ENCODE measurements at places on chromosomes 7 and 10. TPM values are rescaled to one million over a fixed set of nuclear protein-coding genes. Genes with fewer than 3 reads are reported as not detected.

The STEAP1B gene
- total RNA-seq = 18.2 TPM

The GNGT1 gene
- not detected for total RNA-seq

The ZC3HAV1L gene
- total RNA-seq = 4.3 TPM

The OPTN gene
- 12.6 TPM for total RNA-seq

The EPHB6 gene
- 3.6 TPM for total RNA-seq

The GATA3 gene
- not detected for total RNA-seq

The PNLIPRP2 gene
- total RNA-seq = not detected

The HMX2 gene
- 6.0 TPM for total RNA-seq

The GBX1 gene
- not detected for total RNA-seq

The SFTPA1 gene
- total RNA-seq = not detected

The EBLN1 gene
- not detected for total RNA-seq

DNA sequence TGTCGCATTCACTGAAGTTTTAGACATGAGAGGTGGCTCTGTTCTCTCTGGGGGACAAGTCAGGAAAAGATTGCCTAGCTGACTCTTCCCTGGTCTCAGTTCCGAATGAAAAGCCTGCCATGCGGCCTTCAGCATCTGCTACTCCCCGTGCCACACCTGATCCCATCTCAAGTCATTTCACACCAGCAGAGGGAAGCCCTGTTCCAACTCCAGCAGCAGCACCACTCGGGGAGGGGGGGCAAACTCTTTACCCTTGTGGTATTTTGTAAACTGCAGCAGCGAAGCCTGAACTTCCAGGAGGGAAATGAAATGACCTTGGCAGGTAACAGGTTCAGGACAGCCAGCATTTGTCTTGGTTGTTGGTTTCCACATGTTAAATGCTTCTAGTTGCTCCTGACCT lies 13.8 kb downstream of the LRRC4 start:
- DNase-seq = no peak

DNA sequence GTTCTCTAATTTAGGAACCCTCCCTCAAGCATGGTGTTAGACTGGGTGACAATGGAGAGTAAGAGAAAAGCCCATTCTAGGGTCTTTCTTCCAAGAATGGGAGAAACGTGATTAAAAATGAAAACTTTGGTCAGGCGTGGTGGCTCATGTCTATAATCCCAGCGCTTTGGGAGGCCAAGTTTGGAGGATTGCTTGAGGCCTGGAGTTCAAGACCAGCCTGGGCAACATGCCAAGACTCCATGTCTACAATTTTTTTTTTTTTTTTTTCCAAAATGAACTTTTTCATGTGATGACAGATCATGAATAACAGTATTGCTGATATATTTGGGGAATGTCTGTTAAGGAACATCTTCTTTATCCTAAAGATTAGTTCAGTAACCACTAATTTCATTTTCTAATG lies 194.6 kb downstream of the MLLT10 start:
- DNase-seq = no peak

DNA sequence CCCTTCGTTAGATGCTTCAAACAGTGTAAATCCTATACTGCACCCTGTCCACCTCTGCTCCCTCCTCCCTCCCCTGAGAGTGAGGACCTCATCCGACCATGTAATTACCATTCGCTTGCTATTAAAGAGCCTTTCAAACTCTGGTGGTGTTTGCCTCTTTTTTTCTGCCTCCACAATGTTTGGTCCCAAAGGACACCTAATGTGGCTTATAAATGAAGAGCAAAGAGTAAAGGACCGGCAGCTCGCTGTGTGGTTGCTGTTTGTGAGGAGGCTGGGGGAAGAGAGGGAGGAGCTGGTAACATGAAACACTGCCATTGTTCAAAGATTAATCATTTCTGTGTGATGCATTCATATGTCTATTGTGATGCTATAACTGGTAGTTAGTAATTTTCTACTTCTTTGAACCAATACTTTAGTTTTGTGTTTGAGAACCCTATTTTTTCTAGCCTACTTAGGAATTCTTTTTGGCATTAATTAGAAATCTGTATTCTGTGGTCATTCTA lies 27.9 kb downstream of the MTURN start:
- DNase-seq = no peak

DNA sequence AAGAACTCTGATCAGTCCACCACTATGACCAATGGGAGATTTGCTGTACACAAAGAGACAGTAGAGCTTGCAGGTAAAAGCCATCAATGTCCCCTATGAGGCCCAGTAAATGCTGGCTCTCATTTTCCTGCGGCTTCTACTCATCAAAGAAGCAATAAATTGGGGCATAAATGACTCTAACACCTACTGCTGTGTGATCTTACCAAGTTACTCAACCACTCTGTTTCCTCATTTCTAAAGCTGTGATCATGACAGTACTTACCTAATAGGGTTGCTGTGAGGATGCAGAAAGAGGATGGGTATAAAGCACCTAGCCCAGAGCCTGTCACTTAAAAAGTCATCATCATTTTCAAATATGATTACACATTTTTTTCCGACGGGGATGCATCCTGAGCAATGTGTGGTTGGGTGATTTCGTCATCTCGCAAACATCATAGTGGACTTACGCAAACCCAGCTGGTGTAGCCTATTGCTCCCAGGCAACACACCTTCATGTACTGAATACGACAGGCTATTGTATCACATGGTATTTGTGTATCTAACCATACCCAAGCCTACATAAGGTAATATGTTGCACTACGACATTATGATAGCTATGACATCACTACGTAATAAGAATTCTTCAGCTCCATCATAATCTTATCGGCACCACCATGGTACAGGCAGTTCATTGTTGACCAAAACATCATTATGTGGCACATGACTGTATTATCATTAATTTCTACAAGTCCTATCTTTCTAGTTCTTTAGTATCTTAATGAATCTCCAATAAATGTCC lies 7.1 kb upstream of the MGMT start:
- DNase-seq = no peak

DNA sequence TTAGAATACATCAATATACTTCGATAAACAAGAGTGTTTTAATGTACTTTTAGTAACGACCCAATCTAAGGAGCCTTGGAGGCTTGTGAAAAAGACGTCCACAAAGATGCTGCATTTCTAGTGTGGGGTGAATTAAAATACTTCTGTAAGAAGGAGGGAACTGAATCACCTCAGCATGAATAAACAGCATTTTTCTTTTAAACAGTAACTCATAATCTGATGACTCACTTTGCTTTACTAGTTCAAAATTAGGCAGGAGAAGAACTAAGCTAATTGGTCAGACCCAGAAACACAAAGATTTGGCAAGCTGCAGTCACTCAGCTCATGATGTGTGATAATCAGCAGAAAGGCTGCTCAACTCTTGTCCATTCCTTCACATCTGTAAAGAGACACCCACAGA lies 24.2 kb downstream of the NCOA4 start:
- peak; percentile 32 for DNase-seq

DNA sequence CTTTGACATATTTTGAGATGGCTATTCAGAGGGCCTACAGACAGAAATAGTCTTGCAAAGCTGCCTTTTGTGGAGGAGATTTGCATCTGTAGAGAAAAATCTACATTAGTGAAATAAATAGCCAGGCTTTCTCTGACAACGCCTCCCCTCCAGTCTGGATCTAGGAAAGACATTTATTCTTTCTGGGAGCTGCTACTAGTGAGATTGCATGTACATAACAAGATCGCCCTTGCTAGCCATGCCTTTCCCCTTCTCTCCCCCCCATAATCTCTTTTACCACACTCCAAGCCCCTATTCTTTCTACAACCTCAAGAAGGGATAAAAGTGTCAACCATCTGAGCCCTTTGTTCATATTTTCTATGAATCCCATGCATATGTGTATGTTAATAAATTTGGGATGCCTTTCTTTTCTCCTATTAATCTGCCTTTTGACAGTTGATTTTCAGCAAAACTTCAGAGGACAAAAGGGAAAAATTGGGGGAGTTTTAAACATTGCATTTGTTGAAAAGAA lies 194.2 kb downstream of the SNX13 start:
- DNase-seq = no peak

DNA sequence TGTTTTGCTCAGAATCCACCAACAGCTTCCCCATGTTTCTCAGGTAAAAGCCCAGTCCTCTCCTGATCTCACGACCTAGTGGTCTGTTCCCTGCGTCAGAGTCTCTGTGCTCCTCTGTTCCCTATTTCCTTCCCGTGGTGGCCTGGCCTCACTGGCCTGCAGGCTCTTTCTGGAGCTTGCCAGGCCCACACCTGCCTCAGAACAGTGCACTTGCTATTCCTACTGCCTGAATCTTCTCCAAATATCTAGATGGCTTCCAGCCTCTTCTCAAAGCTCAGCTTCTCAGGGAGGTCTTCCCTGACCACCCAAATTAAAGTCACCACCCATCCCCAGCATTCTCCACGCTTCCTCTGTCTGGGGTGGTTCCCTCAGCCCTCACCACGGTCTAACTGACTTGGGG lies 165.3 kb downstream of the USP6NL start:
- no peak for DNase-seq

DNA sequence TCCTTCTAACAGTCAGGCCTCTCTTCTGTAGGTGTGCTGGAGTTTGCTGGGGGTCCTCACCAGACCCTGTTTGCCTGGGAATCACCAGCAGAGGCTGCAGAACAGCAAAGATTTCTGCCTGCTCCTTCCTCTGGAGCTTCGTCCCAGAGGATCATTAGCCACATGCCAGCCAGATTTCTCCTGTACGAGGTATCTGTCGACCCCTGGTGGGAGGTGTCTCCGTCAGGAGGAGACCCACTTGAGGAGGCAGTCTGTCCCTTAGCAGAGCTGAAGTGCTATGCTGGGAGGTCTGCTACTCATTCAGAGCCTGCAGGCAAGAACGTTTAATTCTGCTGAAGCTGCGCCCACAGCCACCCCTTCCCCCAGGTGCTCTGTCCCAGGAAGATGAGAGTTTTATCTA lies 611.1 kb upstream of the COBL start:
- no peak for DNase-seq

- DNase-seq = no peak
These were observed 343.7 kb upstream of the AOAH start for GRCh38 chr7:37068038-37068437.

- DNase-seq = no peak
These were observed 4.7 kb downstream of the C10orf88 start for GRCh38 chr10:122949296-122949695.

DNA sequence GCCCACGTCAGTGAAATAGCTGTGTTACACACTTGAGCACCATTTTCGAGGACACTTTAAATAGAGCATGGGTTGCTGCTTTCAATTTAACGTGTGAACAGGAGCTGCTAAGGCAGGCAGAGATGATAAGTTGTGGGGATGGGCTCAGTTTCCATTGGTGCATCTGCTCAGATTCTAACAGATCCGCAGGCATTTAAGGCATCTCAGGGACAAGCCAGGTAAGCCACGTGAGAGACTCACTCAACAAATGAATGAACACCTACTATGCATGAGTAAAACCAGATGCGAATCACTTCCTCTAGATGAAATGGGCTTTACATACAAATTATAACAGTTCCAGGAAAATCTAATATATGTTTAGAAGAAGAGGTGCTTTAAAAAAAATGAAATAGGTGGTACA lies 34.6 kb downstream of the PLXNA4 start:
- no peak for DNase-seq

- DNase-seq = no peak
These were observed 666.8 kb downstream of the PARD3 start for GRCh38 chr10:34148305-34148657.

DNA sequence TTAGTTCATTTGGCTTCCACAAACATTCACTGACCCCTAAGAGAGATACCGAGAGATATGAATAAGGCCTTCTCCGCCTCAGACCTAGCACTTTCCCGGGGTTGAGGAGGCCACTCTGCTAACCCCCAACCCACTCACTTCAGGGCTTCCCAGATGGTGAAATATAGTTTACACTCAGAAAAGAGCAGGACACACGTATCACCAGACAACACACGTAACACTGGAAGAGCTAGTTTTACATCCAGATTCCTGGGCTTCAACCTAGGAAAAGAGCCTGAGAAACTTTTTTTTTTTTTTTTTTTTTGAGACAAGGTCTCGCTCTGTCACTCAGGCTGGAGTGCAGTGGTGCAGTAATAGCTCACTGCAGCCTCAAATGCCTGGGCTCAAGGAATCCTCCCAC lies 15.2 kb upstream of the DLG5 start:
- DNase-seq = no peak

- DNase-seq = no peak
These were observed 27.6 kb downstream of the STRIP2 start for GRCh38 chr7:129461809-129462208.

DNA sequence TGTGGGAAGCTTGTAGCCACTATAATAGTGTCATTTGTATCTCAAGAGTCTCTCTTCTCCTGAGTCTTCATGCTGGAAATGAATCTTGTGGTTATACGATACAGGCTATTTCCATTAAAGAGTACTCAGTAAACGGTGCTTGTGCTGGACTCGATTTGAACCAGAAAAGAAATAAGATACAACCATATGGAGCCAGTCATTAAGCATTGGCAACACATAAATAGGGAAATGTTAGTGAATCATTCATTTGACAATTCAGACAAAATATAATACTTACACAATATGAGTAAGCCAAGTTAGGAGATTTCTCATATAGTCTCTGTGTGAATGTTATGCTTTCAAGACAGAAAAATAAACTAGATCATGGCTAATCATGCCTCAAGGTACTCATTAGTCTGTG lies 356.8 kb downstream of the PLXDC2 start:
- DNase-seq = no peak

DNA sequence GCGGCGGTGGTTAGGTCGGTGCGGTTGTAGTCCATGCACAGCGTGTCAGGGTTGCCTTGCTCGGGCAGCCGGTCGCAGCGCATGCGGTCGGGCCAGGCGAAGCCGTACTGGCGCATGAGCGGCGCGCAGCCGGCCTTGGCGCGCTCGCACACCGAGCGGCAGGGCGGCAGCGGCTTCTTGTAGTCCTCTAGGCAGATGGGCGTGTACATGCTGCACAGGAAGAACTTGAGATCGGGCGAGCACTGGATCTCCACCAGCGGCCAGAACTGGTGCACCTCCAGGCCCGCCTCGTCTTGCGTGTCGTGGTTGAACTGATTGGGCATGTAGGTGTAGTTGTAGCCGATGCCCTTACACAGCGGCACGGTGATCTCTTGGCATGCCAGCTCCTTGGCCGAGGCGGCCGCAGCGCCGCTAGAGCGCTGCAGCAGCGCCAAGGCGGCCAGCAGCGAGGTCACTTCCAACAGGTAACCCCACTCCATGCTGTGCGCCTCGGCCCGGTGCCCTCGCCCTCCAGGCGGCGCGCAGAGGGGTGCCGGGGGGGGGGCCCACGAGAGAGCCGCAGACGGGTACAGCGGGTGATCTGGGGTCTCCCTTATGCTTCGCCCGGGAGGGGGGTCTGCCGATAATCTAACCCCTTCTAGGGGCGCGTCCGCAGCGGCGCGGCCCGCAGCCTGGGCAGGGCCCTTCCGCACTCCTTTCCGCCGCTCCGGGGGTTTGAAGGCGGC lies 983 bp downstream of the FZD8 start:
- peak; percentile 85 for DNase-seq

GRCh38 chr7:113404245-113404644 lies 285.9 kb upstream of the SMIM30 start:
- no peak for DNase-seq

- DNase-seq = no peak
These were observed 564.1 kb upstream of the KCND2 start for GRCh38 chr7:119708891-119709290.
